NCI-H748 treated with DMSO at 0.1 percent for 48 hours (cell line): ENCODE measurements at places on chromosomes 4 and X.

DNA sequence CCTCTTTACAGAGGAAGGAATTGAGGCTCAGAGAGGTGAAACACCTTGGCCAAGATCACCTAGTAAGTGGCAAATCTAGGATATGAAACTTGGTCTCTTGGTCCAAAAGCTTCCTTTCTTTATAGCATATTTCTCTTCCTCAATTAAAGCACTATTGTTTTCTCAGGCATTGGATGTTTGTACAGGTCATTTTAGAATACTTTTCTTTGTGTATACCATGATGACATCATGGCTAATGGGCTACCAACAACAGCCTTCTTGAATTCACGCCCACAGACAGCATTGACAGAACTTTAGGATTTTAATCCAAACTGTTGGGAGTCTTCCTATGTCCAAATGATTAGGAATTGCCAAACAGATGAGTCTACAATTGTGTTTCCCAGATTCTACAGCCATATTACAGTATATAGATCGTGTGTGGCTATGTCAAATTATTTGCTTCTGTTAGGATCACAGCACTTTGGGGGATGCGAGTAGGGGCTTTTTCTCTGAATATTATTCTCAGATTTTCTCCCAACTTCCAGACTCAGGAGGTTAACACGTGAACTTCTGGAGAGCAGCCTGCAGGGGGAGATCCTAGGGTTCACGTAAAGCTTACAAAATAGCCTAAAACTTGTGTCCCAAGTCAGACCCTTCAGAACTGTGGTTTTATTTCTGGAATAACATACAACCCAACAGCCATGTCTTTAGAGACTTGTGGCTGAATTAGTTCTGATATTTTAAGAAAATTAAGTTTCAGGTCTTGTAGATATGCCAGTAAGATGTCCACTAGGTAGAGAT is 191.8 kb downstream of the SHROOM3 start:
- no peak for DNase-seq

DNA sequence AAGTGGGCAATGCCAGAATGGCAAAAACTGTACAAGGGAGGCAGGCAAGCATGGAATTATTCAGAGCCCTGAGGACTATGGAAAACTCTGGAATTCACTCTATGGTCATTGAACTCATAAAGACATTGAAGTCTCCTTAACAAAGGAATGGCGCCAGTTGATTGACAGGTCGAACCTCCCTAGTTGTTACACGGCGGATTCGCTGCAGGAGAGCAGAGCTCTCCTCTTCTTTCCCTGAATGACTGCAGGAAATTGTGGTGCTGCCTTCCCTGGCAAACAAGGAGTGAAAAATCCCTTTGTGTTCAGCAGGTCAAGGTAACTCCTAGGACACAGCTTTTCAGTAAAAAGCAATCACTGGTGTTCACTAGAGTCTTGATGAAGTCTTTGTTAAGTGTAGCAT is 732.8 kb upstream of the FRG1 start:
- no peak for DNase-seq

- DNase-seq = no peak
Observed at GRCh38 chr4:182280436-182281111, 37.4 kb downstream of the TENM3 start.

DNA sequence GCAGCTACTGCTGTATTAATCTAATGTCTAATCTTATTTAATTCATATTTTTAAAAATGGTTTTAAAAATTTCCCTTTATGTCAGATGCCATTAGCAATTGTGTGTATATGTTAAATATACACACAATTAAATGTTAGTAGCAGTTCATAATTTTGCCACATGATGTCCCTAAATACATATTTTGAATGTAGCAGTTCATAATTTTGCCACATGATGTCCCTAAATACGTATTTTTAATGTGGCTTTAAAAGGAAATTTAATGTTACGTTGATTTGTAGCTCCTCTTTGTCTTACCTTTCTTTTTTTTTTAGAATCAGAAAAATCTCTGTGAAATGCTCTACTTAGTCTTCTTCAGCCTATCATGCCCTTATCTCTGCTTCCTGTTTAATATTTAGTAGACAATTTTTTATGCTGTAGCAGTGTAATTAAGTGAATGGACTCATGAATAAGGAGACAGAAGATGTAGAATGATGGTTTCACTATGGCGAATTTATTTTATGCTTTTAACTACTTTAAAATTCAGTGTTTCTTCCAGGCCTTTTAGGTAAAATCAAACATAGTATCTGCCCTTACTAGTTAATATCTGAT is 26.1 kb downstream of the RBM46 start:
- DNase-seq = no peak

- no peak for DNase-seq
Observed at GRCh38 chrX:140274811-140275525, 229.9 kb downstream of the SOX3 start.

DNA sequence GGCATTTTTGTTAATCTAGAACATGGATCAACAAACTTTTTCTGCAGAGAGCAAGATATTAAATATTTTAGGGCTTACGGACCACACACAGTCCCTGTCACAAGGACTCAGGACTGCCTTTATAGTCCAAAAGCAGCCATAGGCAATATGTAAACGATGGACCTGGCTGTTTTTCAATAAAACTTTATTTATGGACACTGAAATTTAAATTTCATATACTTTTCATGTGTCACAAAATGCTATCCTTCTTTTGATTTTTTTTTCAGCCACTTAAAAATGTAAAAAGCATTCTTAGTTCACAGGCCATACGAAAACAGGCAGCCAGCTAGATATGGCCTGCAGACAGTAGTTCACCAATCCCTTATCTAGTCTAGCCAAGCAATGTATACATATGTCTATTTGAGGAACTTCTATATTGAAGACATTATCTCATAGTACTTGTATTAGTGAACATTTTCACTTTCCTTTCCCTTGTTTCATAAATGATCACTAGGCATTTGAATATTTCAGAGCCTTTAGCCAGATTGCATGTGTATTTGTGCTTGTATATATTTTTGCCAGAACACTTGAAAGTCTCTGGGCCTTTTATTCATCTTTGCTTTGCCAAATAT is 350.9 kb downstream of the RPA4 start:
- DNase-seq = no peak

- no peak for DNase-seq
Observed at GRCh38 chr4:155907556-155907955, 4.1 kb downstream of the TDO2 start.

- DNase-seq = no peak
Observed at GRCh38 chrX:66022632-66023384, 17.1 kb downstream of the VSIG4 start.

DNA sequence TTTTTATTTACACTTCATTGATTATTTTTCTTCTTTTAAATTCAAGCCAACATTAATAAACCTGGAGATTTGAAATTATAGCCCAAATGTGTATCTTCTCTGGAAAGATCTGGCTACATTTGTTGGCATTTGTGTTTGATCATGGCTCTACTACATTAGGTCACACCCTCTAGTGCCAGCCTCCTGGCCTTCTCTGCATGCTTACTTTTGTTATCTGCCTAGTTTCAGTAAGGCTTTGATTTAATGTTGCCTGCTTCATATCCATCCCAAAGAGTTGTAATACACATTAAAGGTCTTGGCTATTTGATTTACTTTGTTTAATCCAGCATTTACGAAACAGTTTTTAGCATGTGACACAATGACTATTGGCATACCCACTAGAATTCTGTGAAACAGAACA is 224.5 kb downstream of the TRAM1L1 start:
- no peak for DNase-seq

DNA sequence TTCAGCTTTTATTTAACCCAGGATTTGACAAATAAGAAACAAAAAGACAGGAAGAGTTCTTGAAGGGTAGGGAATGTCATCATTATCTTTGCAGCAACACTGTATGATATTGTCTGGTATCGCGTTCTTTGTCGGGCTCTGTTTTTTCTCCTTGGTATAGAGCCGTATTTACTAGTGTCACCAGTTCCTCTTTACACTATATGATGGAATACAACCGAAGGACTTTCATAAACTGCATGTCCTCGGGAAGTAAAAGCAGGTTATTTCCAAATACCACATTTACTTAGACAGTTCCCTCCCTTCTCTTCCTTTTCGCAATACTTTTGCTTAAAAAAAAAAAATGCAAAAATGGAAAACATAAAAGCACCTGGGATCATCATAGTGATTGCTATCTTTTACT is 96.6 kb upstream of the IL13RA1 start:
- no peak for DNase-seq

GRCh38 chrX:13533726-13534125 is 35.7 kb upstream of the EGFL6 start:
- no peak for DNase-seq

- no peak for DNase-seq
Observed at GRCh38 chr4:127364911-127365310, 267.8 kb upstream of the INTU start.

DNA sequence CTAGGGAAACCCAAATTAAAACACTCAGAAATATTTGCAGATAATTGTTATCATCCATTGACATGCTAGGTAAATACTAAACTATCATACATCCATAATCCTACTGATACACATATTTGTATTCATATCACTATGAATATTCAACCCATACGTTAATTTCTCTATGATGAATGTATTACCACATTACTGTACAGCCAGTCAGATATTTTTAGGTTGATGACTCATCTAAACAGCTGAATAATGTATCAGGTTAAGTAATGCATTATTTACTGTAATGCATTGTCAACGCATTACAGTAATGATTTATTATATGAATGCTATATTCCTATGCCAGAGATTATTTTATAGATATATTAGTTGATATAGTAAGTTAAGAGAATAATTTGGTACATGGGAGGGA is 37.1 kb downstream of the VEGFC start:
- DNase-seq = no peak

DNA sequence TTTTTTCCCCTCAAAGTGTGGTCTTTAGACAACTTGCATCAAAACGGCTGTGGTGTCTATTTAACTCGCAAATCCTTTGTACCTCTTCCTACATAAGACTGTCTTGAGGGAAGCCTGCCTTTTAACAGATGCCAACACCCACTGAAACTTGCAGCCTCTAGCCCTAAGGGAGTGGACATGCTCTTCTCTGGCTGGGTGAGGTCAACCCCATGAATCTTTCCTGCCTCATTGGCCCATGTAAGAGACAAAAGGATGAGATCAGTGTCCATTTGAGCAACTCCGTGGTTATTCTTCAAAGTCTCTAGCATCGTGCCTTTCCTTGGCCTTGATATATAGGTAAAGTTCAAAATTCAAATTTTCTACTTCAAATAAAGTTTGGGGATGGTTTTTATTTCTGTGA is 134.7 kb downstream of the SHROOM3 start:
- no peak for DNase-seq
